ENCODE measurements at places on chromosomes 13 and 19.

GRCh38 chr13:83905641-83906040, 23.4 kb upstream of the SLITRK1 start:
- no peak for DNase-seq

- no peak for DNase-seq
Observed at GRCh38 chr19:17703824-17704463, 15.3 kb upstream of the MAP1S start.

GRCh38 chr13:21934284-21934683, 263.4 kb downstream of the FGF9 start:
- DNase-seq: no peak

- DNase-seq: no peak
Observed at GRCh38 chr13:84352946-84353345, 470.7 kb upstream of the SLITRK1 start.

- no peak for DNase-seq
Observed at GRCh38 chr19:15525291-15525690, 17.0 kb downstream of the CYP4F22 start.

DNA sequence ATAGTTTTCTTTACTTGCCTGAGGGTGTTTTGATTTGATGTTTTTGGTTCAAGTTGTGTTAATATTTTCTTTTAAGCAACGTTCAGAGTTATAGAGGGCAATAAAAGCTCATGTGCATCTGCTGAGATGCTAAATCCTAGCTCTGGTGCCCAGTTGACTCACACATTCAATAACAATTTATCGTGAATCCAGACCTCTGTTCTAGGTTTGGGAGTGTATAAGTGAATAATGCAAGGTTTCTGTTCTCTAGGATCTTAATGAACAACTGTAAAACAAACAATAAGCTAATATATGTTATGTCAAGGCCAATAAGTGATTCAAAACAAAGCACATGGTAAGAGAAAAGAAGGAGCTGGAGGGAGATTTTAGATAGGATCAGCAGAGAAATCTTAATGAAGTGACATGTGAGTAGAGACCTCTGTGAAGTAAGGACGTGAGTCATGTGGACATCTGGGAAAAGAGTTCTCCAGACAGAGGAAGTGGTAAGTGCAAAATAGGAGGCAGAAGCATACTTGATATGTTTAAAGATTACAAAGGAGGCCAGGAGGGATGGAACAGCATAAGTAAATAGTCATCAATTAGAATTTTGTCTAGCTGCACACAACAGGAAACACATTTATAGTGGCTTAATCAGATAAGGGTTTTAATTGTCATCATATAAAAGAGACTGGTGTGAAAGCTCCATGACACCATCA, 278.5 kb upstream of the HTR2A start:
- DNase-seq: no peak

- no peak for DNase-seq
Observed at GRCh38 chr13:49134305-49134704, 85.8 kb upstream of the MLNR start.

GRCh38 chr19:51131780-51132680, 7.3 kb downstream of the SIGLEC9 start:
- DNase-seq: no peak

DNA sequence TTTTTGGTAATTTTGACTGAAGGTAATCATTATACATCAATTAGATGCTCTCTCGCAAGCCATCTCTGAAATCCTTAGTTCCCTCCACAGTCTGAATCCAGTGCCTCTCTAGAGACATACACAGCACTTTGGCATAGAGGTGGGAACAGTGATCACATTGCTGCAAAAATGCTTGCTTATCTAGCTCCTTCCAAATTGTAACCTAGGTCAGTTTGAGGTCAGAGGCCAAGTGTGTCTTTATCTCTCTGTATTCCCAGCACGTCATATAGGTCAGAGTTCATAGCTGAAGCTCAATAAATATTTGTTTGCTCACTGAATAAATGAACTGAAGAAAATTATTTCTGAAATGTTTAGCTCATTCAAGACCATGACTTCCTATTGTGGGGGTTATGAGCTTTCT, 462.5 kb downstream of the DIAPH3 start:
- no peak for DNase-seq

DNA sequence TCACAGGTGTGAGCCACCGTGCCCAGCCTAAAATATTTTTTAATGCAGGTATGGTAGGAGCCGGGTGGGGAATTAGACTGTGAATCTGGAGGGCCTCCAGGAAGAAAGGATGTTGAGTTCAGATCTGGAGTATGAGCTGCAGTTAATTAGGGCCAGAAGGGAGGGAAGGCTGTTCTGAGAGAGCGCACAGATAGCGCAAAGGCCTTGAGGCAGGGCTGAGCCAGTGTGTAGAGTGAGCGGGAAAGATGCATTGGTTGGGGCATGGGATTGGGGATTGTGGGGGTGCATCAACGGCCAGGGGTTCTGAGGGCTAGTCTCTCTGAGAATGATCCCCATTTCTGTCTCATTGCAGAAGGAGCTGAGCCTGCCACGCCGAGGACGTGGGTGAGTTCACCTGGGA, 9.7 kb downstream of the MAST3 start:
- DNase-seq: no peak

- no peak for DNase-seq
Observed at GRCh38 chr19:29643361-29643935, 21.8 kb upstream of the PLEKHF1 start.

DNA sequence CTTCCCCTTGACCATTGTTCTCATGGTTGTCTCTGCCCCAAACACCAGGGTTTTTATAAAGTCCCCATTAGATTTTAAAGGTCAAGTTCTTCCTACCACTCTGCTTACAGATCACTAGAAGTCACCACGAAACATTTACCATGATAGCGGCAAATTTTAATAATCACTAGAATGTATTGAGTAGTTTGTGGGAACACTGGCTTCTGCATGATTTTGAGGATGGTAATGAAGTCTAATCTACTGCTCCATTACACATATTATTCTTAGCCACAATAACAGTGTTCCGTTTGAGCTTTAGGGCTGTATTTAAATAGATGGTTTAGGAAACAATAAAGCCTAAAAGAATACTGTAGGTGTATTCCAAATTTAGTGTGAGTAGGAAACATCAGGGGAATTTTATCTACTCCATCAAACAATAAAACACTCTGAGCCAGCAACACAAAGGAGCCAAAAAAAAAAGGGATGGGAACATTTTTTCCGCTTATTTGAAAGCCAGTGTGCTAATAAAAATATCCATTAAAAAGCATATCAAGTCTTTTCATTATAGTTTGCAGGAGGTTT, 49.7 kb downstream of the KLF12 start:
- DNase-seq: no peak

GRCh38 chr13:26872525-26873385, 112.2 kb upstream of the GPR12 start:
- peak; percentile 77 for DNase-seq

DNA sequence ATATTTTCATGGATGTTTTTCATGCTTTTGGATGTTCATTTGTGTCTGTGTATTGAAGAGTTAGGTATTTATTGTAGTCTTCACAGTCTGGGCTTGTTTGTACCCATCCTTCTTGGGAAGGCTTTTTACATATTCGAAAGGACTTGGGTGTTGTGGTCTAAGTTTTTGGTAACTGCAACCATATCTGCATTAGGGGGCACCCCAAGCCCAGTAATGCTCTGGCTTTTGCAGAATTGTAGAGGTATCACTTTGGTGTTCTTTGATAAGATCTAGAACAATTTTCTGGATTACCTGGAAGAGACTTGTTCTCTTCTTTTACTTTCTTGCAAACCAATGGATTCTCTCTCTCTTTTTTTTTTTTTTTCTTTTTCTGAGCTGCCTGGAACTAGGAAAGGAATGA, 581.3 kb downstream of the DACH1 start:
- DNase-seq: no peak

DNA sequence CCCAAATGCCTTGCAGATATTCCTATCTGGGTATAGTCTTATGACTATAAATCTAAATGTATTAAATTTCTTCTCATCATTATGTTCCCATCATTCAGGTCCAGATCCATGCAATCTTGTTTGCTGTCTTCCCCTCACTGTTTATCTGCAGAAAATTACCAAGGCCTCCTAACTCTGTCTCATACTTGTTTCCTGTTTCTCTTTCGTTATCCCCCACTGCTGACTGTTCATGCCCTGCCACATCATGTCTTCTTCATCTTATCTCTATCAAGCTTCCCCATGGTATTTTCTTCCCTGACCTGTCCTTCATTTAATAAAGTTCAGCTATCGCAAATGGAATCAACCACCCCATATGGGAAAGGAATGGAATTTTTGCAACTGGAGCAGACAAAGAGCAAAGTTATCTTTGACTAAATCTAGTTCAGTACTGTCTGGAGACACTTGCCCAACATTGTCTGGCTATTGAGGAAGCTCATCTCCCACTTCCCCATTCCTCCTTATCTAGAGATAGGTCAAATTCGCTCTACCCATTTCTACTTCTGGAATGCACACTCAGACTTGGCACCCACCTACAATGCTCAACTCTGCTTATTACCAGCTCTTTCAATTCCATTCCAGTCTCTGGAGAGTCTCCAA, 1358.1 kb downstream of the EFNB2 start:
- no peak for DNase-seq

- no peak for DNase-seq
Observed at GRCh38 chr19:5316138-5316537, 24.5 kb downstream of the PTPRS start.

GRCh38 chr19:51317968-51318367, 6.5 kb downstream of the IGLON5 start:
- no peak for DNase-seq

DNA sequence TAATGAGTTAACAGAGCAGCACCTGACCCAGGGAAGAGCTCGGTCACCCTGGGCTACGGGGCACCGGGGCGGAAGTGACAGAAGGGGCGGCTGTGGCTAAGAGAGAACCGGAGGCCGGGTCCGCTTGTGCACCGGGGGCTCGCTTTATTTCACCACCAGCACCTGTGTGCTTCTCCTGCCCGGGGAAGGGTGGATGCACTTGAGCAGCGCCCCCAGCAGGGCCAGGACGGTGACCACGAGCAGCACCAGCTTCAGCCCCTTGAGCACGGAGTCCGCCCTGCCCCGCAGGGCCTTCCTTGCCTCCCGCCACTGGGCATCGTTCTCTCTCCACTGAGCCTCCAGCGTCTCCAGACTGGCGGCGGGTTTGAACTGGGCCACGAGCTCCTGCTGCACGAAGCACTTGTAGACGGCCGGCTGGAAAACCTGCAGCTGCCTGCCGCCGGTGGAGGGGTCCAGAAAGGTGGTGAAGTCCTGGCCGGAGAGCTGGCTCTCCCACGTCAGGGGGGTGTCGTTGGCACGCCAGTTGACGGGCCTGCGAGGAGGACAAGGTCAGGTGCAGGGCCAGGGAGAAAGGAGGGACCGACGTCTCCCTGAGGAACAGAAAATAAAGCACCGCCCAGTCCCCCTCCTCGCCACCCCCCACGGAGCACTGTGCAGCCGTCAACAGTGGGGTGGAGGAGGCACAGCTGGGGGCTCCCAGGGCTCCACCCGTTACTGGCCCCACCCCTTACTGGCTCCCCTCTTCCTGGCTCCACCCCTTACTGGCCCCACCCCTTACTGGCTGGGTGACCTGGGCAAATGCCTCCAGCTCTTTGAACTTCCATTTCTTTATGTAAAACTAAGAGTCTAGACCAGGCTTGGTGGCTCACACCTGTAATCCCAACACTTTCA, 3.6 kb downstream of the FAM187B start:
- no peak for DNase-seq

DNA sequence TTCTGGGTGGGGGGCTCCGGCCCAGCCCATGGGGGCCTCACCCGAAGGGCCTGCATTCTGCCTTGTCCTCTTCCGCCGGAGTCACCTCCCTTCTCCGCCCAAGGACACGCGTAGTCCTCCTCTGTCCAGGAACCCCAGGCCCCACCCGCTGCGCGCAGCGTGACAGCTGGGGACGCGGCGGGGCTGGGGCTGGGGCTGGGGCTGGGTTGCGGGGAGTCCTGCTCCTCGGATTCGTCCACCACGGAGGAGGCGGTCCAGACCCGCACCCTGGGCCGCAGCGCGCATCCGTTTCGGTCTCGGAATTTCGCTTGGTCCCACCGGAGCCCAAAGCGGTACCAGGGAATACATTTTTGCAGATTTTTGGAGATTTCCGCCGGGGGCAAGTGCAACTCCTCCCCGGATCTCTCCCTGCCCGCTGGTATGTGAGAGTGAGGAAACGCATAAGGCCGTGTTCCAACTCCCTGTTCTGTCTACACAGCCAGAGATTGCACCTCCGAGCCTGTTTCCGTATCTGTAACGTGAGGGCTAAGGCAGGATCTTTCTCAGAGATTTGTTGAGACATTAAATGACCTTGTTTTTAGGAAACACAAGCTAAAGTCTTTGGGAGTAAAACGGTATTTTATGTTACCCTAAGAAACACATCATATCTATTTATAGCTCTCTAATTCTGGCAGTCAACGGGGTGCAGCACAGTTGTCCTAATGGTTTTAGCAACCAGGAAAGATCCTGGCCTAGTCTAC, at the start of gene COX7A1:
COX7A1 (minus strand) TSS at position 96 of the 740 bp plus-strand sequence; CDS start at position 56, 40 bp downstream.
- no peak for DNase-seq

- no peak for DNase-seq
Observed at GRCh38 chr19:37593996-37594303, 642 bp downstream of the ZNF571 start.

Measured in mesothelial cell of epicardium (in vitro differentiated cells).